Globus pallidus (tissue), 1 donor: ENCODE measurements at places on chromosomes 3 and 15.

- DNase-seq = no peak
These were observed 10.6 kb upstream of the WNT7A start for GRCh38 chr3:13890377-13891016.

GRCh38 chr3:37751967-37752648 lies 109.6 kb upstream of the CTDSPL start:
- no peak for DNase-seq

DNA sequence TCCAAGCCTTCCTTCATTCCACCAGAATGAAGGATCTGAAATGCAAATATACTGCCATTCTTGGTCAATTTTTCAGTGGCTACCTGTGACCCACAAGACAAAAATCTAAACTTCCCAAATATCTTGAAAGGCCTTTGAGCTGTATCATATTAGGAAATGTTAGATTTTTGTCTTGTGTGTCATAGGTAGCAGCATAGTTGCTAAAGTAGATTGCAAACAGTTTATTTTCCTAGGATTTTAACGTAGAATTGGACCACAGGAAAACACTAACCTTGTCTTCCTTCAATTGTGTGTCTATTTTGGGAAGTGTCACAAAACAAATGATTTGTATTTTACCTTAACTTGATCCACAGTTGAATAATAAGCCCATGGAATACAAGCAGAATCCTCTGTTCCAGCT lies 42.4 kb downstream of the CP start:
- DNase-seq = no peak

DNA sequence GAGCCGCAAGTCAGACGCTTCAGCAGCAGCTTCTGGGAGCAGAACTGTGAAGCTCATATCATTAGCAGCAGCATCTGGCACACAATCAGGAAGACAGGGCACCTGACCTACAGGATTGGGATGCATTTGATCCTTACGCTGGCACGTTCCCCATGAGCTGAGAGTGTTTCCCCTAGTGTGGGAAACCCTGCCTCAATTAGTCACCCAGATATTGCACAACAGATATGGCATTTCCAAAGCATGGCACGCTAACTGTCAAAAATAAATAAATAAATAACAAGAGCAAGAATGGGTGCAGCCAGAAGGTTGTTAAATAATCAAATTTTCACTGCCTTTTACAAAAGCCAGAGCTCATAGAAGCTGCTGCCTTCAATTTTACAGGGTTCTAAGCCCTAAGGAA lies 189.6 kb upstream of the THBS1 start:
- DNase-seq = no peak

DNA sequence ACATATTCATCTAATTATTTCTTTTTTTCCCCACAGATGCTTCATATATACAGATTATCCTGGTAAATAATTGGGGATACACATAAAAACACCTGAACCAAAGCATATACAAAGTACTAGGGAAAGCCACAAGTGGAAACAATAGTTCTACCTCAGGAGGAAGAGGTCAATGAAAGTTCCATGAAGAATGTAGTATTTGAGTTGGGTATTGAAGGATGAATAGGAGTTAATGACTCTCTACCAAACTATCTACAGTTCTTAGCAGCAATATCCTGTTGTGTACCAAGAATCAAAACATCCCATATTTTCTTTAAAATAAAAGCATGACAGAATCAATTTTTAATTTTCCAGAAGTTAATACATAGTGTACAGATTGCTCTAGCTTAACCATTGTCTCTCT lies 78.9 kb downstream of the STAC start:
- no peak for DNase-seq

DNA sequence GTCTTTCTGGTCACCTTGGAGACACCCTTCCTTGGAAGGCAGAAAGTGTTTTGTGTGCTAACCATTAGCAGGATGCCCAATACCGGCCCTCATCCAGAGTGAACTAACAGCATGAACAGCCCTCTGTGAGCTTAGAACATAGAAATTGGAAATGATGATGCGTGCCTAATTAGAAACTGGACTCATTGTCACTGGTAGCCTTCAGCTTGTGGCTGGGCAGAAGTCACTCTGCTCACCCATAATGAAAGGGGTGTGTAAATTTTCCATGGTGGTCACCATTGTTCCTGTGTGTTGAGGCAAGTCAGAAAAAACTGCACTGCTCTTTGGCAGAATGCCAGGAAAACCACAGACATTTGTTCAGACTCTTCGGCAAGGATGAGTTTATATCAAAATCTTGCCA lies 74.7 kb upstream of the CNTN4 start:
- DNase-seq = no peak

GRCh38 chr3:47565734-47566550 lies 12.7 kb downstream of the CSPG5 start:
- no peak for DNase-seq

- peak; percentile 83 for DNase-seq
These were observed 1.4 kb downstream of the PFN2 start for GRCh38 chr3:149969110-149969939.

DNA sequence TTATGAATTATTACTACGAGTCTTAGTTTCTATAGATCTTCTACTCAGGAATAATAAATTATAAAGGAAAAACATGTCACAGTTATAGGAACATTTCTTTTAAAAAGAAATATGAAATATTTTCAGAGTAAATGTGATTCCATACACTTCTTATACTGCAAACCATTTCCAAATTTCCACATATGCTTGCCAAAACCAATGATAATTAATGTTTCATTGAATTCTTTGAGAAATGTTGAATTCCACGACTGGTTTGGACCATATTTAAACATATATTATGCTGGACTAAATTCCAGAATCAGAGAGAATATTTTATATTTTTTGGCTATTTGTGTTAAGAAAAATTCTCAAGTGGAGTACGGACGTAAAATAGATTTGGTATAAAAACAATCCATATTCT lies 144.6 kb downstream of the EPHA3 start:
- DNase-seq = no peak

- peak; percentile 11 for DNase-seq
These were observed 356.4 kb downstream of the MFSD1 start for GRCh38 chr3:159158213-159158612.

DNA sequence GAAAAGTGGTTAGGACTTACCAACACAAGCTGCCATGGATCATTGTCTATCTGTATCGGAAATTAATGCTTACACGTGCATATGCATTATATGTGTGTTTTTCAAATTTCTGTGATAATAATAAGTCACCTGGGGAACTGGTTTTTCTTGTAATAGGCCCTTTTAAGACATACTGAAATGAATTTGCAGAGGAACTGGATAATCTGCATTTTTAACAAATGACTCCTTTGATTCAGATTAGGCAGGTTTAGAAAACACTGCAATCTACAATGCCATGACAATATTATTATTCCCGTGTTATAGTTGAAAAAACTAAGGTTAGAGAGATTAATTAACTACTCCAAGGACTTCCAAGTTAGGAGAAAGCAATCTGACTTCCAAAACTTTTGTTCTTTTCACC lies 23.4 kb downstream of the STRIT1 start:
- DNase-seq = no peak

DNA sequence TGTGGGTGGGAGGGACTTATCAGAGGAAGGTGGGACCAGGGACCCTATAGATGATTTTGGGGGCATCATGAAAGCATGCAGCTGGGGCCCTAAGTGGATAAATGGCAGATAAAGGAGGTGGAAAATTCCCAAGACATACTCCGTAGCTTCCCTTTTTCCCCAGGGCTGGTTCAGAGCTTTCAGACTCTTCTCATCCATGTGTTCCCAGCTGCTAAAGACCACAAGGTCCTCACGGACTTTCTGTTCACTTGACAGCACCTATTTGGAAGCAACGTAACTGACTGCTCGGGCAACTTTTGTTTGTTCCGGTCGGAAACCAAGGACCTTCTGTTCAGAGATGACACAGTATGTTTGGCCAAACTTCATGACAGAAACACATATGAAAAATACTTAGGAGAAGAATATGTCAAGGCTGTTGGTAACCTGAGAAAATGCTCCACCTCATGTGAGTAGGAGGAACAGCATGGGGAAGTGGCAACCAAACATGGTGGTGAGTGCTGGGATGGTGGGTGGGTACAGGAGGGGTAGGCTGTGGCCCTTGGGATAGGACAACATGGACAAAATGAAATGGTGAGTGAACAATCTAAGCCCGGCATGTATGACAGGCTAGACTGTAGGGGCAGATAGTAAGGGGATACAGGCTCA lies 28.7 kb upstream of the SRPRB start:
- no peak for DNase-seq

DNA sequence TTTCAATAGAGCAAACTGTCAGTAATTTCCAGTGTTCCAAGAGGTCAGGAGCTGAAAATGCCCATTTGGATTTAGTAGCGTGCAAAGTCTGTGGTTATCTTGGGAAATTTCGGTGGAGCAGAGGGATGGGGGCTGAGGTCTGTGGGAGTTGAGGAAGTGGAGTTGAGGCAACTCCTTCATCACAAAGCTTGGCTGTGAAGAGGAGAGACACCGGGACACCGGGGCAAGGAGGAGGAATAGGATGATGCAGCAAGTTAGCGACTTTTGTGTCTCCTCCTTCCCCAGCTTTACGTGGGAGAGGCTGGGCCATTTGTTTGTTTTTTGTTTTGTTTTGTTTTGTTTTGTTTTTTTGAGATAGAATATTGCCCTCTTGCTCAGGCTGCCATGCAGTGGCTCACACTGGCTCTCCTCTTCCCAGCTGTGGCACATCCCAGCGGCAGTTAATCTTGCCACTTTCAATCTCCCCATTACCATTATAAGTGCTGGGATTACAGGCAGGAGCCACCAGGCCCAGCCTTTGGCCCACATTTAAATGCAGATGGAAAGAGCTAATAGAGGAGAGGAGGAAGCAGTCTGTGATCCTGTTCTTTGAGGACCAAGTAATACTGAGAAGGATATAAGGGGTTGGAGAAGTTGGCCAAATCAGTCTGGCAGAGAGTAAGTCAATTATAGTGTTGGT lies 47.1 kb downstream of the CRTC3 start:
- DNase-seq = no peak

GRCh38 chr3:88596451-88596850 lies 446.7 kb downstream of the C3orf38 start:
- DNase-seq = no peak

- DNase-seq = no peak
These were observed 57.4 kb downstream of the TIGIT start for GRCh38 chr3:114351123-114351821.

- no peak for DNase-seq
These were observed 42.4 kb downstream of the LNP1 start for GRCh38 chr3:100443690-100444089.

GRCh38 chr3:184085389-184085852 lies 11.4 kb upstream of the HTR3E start:
- no peak for DNase-seq

GRCh38 chr3:112124907-112125607 lies 8.0 kb downstream of the GCSAM start:
- no peak for DNase-seq

DNA sequence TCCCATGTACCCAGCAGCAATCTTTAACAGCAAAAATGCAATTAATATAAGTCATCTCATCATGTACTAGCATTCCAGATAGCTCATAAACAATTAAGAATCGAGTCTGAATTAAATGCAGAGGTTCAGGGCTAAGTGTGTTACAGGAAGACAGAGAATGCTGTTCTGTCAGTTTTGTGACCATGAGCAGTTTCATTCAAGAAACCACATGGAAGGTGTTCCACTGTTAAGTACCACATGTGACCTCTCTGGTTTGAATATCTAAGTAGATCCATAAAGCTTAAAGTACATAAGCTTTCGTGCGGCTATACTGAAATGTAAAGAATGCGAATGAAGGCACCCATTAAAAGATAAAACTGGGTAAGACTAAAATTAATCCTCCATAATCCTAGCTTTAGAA lies 272.3 kb downstream of the IL5RA start:
- DNase-seq = no peak

DNA sequence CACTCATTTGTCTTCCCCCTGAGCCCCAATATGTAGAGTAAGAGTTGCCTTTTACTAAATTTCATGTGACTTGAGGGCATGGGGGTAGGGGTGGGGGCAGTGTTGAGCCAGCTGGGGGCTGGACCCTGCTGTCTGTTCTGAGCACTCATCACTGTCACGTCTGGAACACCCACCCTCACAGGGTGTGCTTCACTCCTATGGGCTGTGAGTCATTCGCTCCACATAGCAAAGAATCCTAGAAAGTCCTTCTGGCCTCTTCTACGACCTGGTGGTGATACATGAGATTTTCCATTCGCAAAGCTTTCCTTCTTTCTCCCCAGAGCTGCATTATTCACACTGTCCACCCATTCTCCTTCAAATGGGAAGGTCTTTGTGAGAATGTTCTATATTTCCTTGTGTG lies 43.6 kb upstream of the MGLL start:
- DNase-seq = no peak

- no peak for DNase-seq
These were observed 118.5 kb upstream of the WNT5A start for GRCh38 chr3:55605443-55606236.

DNA sequence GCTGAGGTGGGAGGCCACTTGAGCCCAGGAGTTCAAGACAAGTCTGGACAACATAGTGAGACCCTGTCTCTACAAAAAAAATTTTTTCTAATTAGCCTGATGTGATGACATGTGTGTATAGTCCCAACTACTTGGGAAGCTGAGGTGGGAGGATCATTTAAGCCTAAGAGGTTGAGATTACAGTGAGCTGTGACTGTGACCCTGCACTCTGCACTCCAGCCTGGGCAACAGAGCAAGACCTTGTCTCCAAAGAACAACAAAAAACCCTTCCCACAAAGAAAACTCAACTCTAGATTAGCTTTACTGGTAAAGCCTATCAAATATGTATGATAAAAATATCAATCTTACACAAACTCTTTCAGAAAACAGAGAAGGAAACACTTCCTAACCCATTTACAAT lies 68.5 kb downstream of the ZNF148 start:
- no peak for DNase-seq

DNA sequence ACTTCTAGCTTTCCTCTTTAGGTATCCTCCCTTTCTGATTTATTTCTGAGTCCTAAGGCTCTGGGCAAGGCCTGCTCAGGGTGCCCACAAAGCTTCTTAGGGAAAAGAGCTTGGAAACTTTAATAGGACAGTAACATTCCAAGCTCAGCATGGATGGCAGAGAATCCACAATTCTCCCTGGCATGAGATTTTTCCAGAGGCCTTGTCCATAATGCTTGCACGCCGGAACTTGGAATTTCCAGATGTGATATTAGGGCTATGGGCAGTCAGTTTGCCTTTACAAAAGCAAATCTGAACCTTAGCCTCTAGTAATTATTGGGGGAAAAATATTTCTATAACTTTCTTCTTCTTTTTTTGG lies 139.0 kb upstream of the RBMS3 start:
- no peak for DNase-seq

GRCh38 chr15:26842391-26842790 lies 24.5 kb upstream of the GABRA5 start:
- DNase-seq = no peak

DNA sequence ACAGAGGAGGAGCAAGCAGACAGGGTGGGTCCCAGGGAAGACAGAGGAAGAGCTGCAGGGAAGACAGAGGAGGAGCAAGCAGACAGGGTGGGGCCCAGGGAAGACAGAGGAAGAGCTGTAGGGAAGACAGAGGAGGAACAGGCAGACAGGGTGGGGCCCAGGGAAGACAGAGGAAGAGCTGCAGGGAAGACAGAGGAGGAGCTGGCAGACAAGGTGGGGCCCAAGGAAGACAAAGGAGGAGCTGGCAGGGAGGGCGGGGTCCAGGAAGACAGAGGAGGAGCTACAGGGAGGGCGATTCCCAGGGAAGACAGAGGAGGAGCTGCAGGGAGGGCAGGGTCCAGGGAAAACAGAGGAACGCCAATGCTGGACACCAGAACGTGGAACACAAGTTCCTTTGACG lies 66.5 kb downstream of the PLXNA1 start:
- DNase-seq = no peak
